Stimulated activated CD4-positive, alpha-beta T cell treated with anti-CD3 and anti-CD28 coated beads, Interleukin-4, amount 100 ng/mL, for 1 hour (primary cell): ENCODE measurements at places on chromosomes 4 and X.

DNA sequence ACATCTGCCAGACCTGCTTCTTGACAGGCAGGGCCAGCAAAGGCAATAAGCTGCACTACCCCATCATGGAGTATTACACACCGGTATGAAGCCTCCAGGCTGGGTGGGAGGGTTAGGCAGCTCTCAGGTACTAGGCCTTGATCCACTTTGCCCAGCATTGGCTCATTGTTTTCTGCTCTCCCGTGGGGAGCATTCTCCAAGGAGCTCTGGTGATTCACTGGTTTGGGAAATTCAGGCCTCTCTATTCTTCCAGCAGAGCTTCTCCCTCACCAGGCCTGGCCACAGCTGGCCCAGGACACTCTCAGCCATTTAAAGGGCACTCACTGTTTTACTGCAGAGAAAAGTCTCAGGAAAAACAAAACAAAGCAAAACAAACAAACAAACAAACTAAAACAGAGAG, 33.0 kb downstream of the DRP2 start:
- DNase-seq, result no peak

DNA sequence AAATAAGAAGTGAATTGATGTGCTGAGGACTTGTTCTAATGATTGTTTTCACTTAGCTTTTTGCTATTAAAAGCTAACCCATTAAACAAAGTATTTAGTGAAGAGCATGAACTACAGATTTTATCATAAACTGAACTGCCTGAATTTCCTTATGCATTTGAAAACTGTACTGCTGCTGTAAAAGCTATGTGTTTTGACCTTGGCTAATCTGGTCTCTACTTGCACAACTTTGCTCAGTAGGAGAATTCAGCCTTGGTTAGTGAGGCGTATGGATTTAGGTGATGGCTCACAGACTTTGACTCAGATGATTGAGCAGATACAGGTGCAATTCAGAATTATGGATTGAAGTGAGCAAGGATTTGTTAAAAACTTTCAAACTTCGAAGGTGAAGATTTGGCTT, 38.7 kb upstream of the FAT1 start:
- DNase-seq, result no peak

GRCh38 chrX:24260842-24261550, 52.9 kb downstream of the SUPT20HL2 start:
- no peak for DNase-seq

DNA sequence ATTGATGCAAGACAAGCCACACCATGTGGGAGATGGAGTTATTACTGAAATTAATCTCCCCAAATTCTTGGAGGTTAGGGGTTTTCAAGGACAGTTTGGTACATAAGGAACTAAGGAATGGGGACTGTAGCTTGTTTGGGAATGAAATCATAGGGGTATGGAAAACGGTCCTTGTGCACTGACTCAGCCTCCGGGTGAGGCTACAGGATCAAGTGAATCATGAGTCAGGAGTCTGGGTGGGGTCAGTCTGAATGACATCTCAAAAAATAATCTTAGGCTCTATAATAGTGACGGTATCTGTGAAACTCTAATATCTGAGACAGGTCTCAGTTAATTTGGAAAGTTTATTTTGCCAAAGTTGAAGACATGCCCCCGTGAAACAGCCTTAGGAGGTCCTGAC, 128.5 kb upstream of the CYSLTR1 start:
- no peak for DNase-seq

DNA sequence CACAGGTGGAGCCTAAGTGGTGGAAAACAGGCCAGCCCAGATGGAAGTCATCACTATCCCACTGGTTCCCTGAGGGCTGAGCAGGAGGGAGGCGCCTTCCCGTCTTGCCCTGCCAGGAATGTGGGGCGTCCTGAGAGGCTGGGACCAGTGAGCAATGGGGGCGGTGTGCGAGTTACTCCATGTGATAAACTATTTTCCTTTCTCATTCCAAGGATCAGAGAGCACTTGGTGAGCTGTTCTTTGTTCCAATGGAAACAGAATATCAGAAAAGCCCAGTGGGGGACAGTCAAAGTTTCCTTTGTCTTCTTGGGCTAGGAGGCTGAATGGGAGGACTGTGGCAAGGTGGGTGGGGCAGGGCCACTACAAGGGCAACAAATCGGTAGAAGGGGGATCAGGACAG, 86.2 kb downstream of the NHSL2 start:
- DNase-seq, result no peak

GRCh38 chr4:118743867-118744266, 58.7 kb downstream of the METTL14 start:
- DNase-seq, result no peak

DNA sequence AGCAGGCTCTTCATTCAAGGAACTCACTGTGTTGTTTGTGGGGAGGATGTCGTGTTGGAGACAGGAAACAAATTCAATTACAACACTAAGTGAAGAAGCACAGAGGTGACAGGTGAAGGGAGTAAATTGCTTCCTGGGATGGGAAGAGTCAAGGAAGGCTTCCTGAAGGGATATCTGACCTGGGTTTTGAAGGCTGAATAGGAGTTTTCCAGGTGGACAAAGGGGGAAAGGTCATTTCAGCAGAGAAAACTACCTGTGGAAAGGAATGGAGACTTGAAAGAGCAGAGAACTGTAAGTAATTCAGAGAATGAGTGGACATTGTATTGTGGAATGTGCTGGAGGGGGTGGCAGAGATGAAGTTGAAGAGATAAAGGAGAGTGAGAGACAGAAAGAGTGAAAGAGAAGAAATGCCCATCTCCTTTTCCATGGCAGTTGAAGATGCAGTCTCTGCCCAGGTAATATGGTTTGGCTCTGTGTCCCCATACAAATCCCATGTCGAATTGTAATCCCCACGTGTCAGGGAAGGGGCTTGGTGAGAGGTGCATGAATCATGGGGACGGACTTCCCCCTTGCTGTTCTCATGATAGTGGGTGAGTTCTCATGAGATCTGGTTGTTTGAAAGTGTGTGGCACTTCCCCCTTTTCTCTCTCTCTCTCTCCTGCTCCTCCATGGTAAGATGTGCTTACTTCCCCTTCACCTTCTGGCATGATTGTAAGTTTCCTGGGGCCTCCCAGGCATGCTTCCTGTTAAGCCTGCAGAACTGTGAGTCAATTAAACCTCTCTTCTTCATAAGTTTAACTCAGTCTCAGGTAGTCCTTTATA, 205.7 kb upstream of the BCOR start:
- peak; percentile 6 for DNase-seq

GRCh38 chr4:138845664-138846063, 169.9 kb upstream of the NOCT start:
- DNase-seq, result no peak

DNA sequence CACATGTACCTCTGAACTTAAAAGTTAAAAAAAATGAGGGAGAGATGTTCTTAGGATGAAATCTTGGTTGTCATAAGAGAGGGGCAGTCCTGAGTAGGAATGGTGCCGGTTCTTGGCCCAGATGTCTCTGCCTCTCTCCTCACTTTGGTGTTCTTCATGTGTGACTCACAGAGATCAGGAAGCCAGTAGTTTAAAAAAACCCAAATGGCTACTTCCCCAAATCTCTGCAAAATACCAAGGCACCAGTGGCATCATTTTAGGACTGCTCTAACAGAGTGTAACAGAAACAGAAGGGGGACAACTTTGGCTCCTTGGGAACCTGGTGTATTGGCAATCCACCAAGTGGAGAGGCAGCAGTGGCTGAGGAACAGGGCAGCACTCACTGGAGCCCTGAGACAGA, 116.8 kb downstream of the SCD5 start:
- DNase-seq, result no peak

- DNase-seq, result peak; percentile 39
Measured at GRCh38 chrX:72094894-72095293, 36.8 kb downstream of the RTL5 start.

DNA sequence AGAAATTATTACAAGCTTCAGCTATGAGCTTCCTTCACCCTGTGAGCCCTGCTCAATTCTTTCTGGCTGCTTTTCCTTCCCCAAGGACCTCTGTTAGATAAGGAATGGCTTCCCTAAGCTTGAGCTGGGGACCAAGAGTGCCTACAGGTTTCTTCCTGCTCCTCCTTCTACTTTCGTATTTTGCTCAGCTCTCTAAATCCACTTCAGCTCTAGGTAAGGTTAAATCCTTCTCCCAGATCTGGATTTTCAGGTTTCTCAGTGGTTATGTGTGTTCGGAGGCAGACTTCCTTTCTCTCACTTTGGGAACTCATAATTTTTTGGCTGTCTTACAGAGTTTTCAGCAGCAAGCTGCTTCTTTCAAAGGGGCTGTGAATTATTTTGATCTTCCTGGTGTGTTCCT, 21.9 kb upstream of the ZDHHC15 start:
- DNase-seq, result no peak

GRCh38 chrX:111098874-111099273, 2.9 kb downstream of the PAK3 start:
- peak; percentile 65 for DNase-seq

DNA sequence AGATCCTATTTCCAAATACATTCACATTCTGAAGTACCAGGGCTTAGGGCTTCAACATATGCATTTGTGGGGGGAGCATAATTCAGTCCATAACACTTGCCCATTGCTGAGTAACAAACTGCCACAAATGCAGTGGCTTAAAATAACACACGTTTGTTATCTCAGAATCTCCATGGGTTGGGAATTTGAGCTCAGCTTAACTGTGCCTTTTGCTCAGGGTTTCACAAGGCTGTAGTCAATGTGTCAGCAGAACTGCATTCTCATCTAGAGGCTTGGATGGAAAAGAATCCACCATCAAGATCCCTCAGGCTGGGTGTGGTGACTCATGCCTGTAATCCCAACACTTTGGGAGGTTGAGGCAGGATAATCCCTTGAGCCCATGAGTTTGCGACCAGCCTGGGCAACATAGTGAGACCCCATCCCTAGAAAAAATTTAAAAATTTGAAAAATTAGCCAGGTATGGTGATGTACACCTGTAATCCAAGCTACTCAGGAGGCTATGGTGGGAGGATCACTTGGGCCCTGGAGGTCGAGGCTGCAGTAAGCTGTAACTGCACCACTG, 25.8 kb upstream of the TBL1X start:
- no peak for DNase-seq

GRCh38 chr4:41466249-41466648, 71.7 kb upstream of the LIMCH1 start:
- DNase-seq, result no peak

DNA sequence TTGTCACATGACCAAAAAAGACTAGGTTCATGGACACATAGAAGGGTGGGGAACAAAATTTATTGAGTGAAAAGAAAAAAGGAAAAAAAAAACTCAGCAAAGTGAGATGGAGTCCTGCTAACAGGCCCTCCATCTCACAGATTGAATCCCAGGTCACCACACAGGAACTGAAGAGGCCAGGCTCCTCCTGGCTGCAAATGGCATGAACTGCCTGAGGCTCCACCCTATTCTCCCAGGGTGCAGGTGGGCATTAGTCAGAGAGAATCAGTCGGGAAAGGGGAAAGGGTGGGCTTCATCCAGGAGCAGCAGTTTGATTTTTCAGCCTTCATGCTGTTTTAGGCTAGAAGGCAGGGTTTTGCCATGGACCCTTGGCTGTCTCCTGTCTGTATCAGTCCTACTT, 128.5 kb upstream of the GRID2 start:
- no peak for DNase-seq

GRCh38 chr4:89759426-89759825, 77.5 kb downstream of the SNCA start:
- no peak for DNase-seq

DNA sequence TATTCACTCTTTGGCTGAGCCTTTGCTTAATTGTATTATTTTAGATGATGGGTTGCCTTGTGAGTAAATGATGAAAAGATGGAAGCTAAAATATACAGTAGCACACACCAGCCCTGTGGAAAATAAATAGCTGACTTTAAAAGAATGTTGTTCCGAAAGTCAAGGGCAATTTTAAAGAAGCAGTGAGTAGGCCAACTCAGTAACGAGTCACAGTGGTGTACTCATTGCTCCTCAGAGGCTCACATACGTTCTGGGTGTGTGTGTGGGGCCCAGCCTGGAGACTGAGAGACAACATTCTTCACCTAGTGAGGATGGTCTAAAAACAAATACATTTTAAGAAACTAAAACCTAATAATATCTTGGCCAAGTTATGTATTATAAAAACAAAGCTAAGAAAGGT, 640.3 kb downstream of the TRIML1 start:
- no peak for DNase-seq

DNA sequence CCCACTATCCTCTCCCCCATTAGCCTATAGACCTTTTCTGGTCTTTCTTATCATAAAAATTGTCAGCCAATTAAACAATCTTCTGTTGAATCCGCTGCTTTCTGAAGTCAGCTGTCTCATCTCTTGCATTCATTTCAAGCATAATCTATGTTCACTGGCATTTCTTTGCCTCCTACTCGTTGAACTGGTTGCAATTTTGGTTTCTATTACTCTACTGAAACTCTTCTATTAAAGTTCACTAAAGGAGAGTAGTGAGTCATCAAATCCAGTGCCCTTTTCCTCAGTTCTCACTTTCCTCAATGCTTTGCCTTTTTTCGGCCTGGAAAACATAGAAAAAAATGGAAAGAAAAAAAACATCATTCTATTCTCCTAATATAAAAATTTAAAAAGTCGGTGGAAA, 23.9 kb upstream of the CXCL13 start:
- no peak for DNase-seq

GRCh38 chr4:23878912-23879732, 10.7 kb downstream of the PPARGC1A start:
- DNase-seq, result no peak

DNA sequence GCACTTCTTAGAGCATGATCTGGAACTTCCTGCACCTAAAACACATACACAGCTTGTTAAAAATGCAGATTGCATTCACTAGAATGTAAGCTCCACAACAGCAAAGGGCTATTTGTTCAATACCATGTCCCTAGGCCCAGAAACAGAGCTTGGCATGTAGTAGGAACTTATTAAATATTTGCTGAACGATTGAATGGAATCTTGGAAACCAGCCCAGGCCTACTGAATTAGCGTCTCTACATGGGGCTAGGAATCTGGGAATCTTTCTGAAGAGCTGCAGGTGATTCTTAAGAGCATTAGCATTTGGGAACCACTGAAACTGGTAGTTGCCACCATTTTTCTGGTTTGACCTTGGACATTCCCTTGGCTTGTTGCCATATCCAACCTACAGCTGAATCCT, 234.1 kb downstream of the STIM2 start:
- no peak for DNase-seq

DNA sequence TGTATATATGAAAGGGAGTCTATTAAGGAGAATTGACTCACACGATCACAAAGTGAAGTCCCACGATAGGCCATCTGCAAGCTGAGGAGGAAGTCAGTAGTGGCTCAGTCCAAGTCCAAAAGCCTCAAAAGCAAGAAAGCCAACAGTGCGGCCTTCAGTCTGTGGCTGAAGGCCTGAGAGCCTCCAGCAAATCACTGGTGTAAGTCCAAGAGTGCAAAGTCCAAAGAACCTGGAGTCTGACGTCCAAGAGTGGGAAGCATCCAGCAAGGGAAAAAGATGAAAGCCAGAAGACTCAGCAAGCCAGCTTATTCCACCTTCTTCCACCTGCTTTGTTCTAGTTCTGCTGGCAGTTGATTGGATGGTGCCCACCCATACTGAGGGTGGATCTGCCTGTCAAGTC, 104.1 kb downstream of the IL1RAPL2 start:
- DNase-seq, result no peak

- DNase-seq, result peak; percentile 10
Measured at GRCh38 chrX:23773601-23774175, 9.3 kb upstream of the SAT1 start.

GRCh38 chr4:15563871-15564270, 91.3 kb downstream of the FBXL5 start:
- no peak for DNase-seq

GRCh38 chrX:102599951-102600579, 750 bp downstream of the ARMCX5 start:
- DNase-seq, result no peak
